CD8-positive, alpha-beta memory T cell (primary cell): ENCODE measurements at places on chromosomes 7 and 10. TPM values are rescaled to one million over a fixed set of nuclear protein-coding genes. Genes with fewer than 3 reads are reported as not detected.

GRCh38 chr10:27748601-27749000 is 3.0 kb upstream of the MKX start:
- peaks cover 36% of the 10 kb centered on the region for H3K27me3 ChIP-seq
- H3K4me1 ChIP-seq: peaks cover 31% of the 10 kb centered on the region
- H3K4me3 ChIP-seq: no peak overlapping the region
- H3K27ac ChIP-seq: no peak overlapping the region
- no peaks in the 10 kb centered on the region for H3K36me3 ChIP-seq

DNA sequence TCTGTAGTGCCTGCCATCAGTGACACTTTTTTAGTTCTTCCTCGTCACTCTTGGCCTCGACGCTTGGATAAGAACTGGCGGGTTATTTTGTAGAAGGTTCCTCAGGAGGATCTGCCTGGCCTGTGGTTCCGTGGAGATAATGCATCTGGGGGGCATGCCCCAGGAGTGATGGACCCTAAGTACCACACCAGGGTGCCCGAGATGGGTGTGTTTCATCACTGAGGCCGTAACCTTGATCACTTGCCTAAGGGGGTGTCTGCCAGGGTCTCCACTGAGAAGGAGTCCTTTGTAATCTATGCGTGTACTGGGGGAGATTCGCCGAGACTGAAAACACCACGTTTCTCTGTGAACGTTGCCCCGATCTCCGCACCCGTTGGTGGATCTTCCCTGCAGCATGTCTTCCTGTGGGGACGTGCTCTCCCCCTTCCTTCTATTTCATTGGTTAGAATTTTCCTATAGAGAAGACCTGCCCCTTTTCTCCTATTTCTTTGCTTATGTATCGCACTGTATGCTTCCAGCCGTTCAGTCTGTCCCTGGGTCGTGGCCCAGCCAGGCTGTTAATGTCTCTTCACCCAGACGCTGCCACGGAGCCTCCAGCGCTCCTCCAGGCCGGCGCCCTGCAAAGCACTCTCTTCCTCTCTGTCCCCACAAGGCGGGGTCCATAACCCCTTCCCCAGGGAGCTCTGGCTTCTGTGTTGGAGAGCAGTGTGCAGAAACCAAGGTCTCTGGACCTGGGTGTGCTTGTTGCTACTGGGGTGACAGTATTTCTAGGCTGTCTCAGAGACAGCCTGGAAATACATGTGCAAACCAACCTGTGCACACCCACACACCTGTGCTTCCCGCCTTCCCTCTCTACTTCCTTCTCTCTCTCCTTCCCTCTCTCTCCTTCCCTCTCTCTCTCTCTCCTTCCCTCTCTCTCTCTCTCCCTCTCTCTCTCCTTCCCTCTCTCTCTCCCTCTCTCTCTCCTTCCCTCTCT is 14.4 kb upstream of the DPYSL4 start:
- H3K27me3 ChIP-seq: no peaks in the 10 kb centered on the region
- DNase-seq: no peak
- H3K27ac ChIP-seq: no peak overlapping the region
- no peaks in the 10 kb centered on the region for H3K36me3 ChIP-seq
- H3K4me1 ChIP-seq: no peaks in the 10 kb centered on the region

DNA sequence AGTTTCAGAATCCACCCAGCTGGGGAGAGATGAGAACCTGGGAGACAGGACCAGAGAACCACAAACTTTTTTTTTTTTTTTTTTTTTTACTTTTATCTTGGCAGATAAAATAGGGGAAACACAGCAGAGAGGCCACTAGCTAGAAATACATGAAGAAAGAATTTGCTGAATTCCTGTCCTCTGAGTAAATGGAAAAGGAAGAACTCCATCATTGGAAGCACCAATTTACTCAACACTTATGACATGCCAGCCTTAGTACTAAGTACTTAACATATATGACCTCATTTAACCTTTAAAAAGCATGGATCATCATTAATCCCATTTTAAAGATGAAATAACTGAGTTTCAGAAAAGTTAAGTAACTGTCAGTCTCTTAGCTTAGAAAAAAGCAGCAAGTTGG is 343.0 kb upstream of the NPSR1 start:
- no peak overlapping the region for H3K27ac ChIP-seq
- H3K27me3 ChIP-seq: no peaks in the 10 kb centered on the region
- H3K36me3 ChIP-seq: no peaks in the 10 kb centered on the region
- H3K4me1 ChIP-seq: no peaks in the 10 kb centered on the region
- no peak for DNase-seq

GRCh38 chr7:142413280-142414000 is 155.6 kb upstream of the PRSS58 start:
- H3K27me3 ChIP-seq: no peaks in the 10 kb centered on the region
- H3K4me3 ChIP-seq: no peak overlapping the region
- no peaks in the 10 kb centered on the region for H3K36me3 ChIP-seq
- no peak for DNase-seq

- DNase-seq: no peak
- no peaks in the 10 kb centered on the region for H3K36me3 ChIP-seq
- H3K4me1 ChIP-seq: no peaks in the 10 kb centered on the region
- H3K4me3 ChIP-seq: no peak overlapping the region
- no peak overlapping the region for H3K27ac ChIP-seq
These were observed 149.7 kb downstream of the OAT start for GRCh38 chr10:124268976-124269375.

DNA sequence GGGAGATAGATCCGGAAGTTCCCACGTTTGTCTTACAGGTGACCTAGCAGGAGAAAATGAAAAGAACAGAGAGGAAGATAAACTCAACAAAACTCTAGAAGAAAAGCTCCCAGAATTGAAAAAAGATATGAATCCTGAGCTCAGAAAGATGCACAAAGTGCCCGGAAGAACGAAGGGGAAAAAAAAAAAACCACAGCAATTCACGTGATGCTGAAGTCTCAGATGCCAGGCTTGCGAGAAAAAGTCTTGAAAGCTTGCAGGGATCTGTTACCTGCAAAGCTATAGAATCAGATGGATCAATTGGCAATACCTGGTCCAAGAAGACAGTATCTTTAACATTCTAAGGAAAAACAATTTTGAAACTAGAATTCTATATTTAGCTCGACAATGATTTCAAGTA is 33.5 kb downstream of the CARD11 start:
- no peaks in the 10 kb centered on the region for H3K27me3 ChIP-seq
- H3K4me1 ChIP-seq: peaks cover 52% of the 10 kb centered on the region
- DNase-seq: no peak
- no peak overlapping the region for H3K27ac ChIP-seq
- H3K4me3 ChIP-seq: no peak overlapping the region
- peaks cover 12% of the 10 kb centered on the region for H3K36me3 ChIP-seq

DNA sequence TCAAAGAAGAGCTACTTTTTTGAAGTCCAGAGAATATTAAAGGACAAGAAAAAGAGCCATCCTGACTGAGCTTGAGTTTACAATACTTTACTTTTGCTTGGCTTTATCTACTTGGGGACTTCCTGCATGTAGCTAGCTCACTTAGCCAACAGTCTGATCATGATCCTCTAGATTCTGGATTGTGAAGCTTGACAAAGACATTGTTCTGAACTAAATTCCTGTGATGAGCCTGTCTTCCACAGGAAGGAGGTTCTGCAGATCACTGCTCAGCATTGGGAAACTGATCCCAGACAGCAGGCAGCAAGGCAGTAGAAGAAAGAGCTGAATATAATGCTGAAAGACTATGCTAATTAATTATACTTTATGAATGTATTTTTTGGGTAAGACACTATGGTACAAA is 296.4 kb downstream of the DGKB start:
- no peak overlapping the region for H3K27ac ChIP-seq
- no peaks in the 10 kb centered on the region for H3K27me3 ChIP-seq
- H3K36me3 ChIP-seq: no peaks in the 10 kb centered on the region

GRCh38 chr7:153193144-153193595 is 433.6 kb downstream of the ACTR3B start:
- H3K36me3 ChIP-seq: no peaks in the 10 kb centered on the region
- no peak overlapping the region for H3K4me3 ChIP-seq
- H3K27ac ChIP-seq: no peak overlapping the region
- DNase-seq: no peak
- no peaks in the 10 kb centered on the region for H3K27me3 ChIP-seq
- no peaks in the 10 kb centered on the region for H3K4me1 ChIP-seq

- peaks cover 2% of the 10 kb centered on the region for H3K36me3 ChIP-seq
- no peak overlapping the region for H3K4me3 ChIP-seq
- H3K4me1 ChIP-seq: peaks cover 55% of the 10 kb centered on the region
- H3K27me3 ChIP-seq: no peaks in the 10 kb centered on the region
These were observed 7.5 kb downstream of the DUSP5 start for GRCh38 chr10:110505130-110505770.

- H3K4me1 ChIP-seq: no peaks in the 10 kb centered on the region
- DNase-seq: no peak
- H3K27me3 ChIP-seq: no peaks in the 10 kb centered on the region
- no peaks in the 10 kb centered on the region for H3K36me3 ChIP-seq
These were observed 89.8 kb downstream of the UNCX start for GRCh38 chr7:1322240-1323110.

DNA sequence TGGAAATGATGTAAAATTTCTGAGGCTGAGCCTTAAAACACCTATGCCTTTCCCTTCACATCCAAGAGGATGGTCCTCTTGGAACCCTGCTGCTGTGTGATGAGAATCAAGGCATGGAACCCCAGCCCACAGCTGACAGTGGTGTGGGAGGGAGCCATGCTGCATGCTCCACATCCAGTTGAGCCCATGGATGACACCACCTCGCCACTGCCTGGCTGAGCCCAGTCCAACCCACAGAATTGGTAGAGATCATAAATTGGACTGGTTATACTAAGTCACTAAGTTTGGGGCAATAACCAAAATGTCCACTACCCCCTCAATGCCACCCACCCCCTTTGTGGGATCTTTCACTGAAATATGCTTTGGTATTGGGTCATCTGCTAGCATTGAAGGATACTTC is 45.9 kb upstream of the C10orf90 start:
- no peaks in the 10 kb centered on the region for H3K4me1 ChIP-seq
- no peaks in the 10 kb centered on the region for H3K36me3 ChIP-seq
- H3K4me3 ChIP-seq: no peak overlapping the region
- H3K27ac ChIP-seq: no peak overlapping the region
- DNase-seq: no peak
- H3K27me3 ChIP-seq: no peaks in the 10 kb centered on the region

DNA sequence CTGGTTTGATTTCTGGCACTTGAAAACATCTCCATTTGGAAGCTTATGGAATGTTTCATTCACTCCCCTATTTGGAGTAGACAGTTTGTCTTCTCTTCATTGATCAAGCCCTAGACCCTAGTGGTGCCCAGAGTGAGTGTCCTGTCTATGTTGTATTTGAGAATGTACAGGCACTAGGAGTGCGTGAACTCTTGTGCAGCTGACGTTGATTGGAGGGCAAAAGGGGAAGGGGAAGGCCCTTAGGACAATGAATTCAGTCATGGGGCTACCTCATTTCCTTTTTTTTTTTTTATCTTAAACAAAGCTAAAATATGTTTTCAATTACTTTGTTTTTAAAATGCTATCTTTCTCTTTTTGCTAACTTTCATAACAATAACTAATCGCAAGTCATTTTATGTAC is 66.5 kb downstream of the ADD3 start:
- H3K27me3 ChIP-seq: no peaks in the 10 kb centered on the region
- DNase-seq: no peak
- H3K36me3 ChIP-seq: no peaks in the 10 kb centered on the region
- H3K27ac ChIP-seq: no peak overlapping the region
- no peak overlapping the region for H3K4me3 ChIP-seq
- peaks cover 92% of the 10 kb centered on the region for H3K4me1 ChIP-seq

DNA sequence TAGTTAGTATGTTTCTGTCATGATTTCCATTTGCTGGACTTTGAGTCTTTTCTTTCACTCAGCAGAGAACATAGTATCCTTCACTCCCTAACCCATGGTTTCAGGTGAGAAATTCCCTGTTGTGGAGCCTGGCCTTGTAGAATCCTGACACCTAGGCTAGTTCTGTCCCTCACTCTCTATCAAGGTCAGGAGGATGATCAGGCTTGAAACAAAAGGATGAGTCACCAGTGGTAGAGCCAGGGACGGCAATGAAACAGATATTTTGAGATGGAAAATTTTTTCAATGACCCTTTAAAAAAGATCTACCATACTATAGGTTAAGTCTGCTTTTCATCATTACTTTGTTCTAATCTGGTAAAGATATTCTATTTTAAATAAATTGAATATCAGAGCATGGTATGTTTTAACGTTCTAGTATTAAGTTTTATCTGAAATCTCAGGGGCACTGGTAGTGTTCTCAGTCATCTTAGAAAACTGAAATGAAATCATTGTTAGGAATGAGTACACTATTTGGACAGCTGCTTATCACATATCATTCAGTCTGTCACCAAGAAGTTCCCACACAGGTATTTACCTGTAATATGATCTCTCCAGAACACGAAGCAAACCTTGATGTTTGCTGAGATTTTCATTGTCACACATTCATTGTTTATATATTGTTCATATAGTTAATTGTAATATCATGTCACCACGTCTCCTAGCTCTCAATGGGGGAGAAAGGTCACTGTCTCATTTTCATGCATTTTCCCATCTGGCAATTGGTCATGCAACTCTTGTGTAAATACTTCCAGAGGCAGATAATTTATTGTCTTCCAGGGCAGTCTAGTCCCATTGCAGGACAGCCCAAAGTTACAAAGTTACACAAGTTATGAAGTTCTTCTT is 299.9 kb upstream of the LRRTM3 start:
- no peak overlapping the region for H3K4me3 ChIP-seq
- no peak for DNase-seq
- no peaks in the 10 kb centered on the region for H3K36me3 ChIP-seq
- H3K4me1 ChIP-seq: no peaks in the 10 kb centered on the region
- no peaks in the 10 kb centered on the region for H3K27me3 ChIP-seq
- no peak overlapping the region for H3K27ac ChIP-seq

GRCh38 chr10:43293677-43294057 is 26.8 kb upstream of the RASGEF1A start:
- H3K27ac ChIP-seq: no peak overlapping the region
- peaks cover 40% of the 10 kb centered on the region for H3K4me1 ChIP-seq

DNA sequence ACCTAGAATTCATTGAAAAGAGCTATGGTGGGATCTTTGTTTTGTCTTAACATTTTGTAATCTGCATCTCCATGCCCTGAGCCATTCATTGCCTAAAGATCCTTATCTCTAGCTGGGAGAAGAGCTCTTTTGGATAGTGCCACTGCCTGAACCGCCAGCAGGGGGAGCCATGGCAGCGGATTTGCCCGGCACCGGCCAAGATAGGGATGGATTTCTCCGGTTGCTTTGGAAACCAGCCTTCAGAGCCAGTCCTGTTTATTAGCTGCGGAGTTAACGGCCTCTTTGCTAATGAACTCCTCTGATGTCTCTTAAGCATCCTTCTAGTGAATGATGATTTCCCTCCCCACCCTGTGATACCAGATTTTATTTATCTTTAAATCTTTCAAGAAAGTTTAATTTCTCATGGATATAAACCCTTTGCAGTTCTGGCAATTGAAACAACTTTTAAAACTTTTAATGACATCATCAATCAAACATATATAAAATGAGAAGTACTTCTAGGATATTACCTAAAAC is 58.2 kb upstream of the LYZL2 start:
- H3K27ac ChIP-seq: no peak overlapping the region
- no peak overlapping the region for H3K4me3 ChIP-seq
- peaks cover 5% of the 10 kb centered on the region for H3K27me3 ChIP-seq

Gene ITPRID1
- not detected for total RNA-seq

Gene CYP26C1
- total RNA-seq: not detected

Gene ATP6V0A4
- not detected for total RNA-seq

Gene ZPBP
- not detected for total RNA-seq

Gene TFR2
- 14.6 TPM for total RNA-seq

Gene ERVW-1
- not detected for total RNA-seq
